ENCODE measurements at places on chromosomes 5 and 9. TPM values are rescaled to one million over a fixed set of nuclear protein-coding genes. Genes with fewer than 3 reads are reported as not detected.

DNA sequence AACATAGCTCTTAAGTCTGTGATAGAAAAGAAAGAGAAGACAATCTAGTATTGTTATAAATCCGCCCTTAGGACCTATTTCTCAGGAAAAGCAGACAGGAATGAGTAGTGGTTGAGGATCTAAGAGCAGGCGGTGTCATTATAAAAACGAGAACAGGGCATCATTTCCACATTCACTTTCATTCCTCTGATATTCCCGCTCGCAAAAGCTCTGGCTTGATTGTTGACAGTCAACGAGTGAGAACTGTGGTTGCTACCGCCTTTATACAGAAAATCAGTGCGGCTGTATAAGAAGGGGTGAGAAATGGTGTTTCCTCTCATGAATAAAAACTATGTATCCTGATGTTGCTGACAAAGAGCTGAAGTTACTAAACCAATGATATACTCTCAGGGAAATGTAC is 1409.6 kb upstream of the WWC1 start:
- DNase-seq = no peak

DNA sequence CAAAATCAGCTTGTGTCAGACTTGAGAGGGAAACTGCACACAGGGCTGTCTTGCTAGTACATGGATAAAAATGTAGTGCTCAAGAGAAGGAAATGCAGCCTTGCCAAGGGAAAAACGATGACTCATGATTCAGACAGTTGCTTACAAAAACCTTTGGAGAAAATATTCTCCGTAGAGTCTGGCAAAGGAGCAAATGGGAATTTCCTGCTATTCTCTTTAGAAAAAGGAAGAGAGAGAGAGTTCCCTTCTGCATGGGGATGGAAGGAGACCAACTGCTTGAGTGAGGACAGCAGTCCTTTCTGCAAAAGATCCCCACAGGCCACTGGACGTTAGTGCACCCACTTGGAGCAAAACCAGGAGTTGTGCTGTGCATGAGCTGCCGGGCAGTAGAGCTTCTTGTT is 7.6 kb downstream of the IFNB1 start:
- DNase-seq = peak; percentile 8

GRCh38 chr5:108122702-108123101 is 259.2 kb downstream of the FBXL17 start:
- no peak for DNase-seq

DNA sequence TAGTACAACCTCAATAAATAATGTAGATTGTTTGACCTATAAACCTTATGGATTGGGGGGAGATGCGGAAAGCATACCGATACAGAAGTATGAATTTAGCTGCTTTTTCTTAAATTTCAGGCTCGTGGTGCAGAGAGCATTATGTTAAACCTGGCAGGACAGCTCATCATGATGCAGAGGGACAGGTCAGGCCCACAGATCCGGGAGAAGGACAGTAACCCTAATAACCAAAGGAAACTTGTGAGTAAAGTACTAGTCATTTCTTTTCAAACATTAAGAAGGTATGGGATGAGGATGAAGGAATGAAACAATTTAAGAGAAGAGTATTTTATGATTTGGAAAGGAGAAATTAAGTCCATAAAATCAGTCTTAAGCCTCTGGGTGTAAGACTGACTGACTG is 70.5 kb downstream of the ERMP1 start:
- DNase-seq = no peak

DNA sequence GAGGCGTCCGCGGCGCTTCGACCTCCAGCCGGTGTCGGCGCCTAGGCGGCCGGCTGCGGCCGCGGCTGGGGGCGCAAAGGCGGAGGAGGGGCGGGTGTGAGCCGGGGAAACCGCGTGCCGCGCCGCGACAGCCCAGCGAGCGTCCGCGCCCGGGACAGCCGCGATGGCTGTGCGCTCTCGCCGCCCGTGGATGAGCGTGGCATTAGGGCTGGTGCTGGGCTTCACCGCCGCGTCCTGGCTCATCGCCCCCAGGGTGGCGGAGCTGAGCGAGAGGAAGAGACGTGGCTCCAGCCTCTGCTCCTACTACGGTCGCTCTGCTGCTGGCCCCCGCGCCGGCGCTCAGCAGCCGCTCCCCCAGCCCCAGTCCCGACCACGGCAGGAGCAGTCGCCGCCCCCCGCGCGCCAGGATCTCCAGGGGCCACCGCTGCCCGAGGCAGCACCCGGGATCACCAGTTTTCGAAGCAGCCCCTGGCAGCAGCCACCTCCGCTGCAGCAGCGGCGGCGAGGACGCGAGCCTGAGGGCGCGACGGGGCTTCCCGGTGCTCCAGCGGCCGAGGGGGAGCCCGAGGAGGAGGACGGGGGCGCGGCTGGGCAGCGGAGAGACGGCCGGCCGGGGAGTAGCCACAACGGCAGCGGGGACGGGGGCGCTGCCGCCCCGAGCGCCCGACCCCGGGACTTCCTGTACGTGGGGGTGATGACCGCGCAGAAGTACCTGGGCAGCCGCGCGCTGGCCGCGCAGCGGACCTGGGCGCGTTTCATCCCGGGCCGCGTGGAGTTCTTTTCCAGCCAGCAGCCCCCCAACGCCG is 605 bp downstream of the CHSY3 start:
- peak; percentile 62 for DNase-seq

- no peak for DNase-seq
Measured at GRCh38 chr5:123783421-123783820, 271.4 kb downstream of the CSNK1G3 start.

DNA sequence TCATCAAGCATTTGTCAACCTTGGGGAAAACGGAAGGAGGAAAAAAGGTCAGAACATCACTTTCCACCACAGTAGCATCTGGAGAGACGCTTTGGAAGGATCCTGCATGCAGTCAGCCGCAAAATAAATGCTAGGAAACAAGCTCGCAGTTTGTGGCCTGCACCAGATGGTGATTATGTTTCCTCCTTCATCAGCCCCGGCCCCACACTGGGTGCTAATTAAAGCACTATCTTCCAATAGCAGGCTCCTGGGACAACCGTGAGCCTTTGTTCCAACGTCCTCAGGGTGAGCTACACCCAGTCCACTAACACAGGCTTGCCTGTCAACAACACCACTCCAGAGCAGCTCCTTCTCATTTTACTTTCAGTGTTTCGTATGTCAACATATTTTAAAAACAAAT is 64.0 kb downstream of the RNF130 start:
- DNase-seq = peak; percentile 77

DNA sequence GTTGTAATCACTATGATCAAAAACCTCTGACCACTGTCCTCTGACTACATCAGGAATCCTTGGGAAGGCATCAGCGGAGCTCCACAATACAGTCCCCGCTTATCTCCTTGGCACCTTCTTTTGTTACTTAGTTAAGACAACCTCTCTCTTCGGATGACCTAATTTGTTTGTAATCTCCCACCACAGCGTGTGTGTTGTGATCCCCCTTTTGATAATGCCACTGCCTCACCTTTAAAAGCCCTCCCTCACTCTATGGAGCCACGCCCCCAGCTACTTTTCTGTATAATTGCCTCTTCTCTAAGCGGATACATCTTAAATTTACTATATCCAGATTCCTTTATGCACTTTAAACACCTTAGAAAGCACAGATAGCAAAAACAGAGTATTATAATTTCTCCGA is 35.9 kb downstream of the OR2Y1 start:
- DNase-seq = peak; percentile 24

- no peak for DNase-seq
Measured at GRCh38 chr5:159409801-159410200, 79.5 kb upstream of the IL12B start.

DNA sequence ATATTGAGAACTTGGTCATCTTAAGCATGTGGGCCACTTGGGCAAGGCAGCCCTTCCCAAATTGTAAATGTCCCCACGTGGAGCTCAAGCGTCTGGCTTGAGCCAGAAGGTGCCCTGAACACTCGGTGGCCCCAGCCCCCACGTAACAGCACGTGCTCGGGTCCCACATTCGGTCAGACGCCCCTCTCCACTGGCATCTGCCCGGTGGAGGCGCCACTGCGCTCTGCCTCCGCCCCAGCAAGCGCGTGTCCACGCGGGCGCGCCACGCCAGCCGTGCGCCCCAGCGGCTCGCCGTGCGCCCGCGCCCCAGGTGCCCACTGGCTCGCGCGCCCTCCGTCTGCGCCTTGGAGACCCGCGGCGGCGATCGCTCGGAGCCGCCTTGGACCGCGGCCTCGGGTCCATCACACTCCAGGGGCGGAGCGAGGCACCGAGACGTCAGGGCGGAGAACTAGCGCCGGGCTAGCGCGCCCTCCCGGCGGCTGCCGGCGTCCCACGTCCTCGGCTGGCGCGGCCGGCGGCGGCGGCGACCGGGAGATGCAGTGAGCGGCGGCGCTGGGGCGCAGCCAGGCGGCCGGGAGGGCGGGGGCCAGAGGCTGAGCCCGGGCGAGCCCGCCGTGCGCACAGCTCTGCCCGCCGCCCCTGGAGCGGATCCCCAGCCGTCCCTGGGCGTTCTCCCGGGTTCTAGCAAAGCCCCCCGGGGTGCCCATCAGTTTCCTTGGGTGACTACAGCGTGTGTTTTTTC is at the start of gene PALM2AKAP2:
PALM2AKAP2 (plus strand) TSS at position 488 of the 742 bp plus-strand sequence. CDS start 291 bp downstream, outside the sequence.
- peak; percentile 93 for DNase-seq

DNA sequence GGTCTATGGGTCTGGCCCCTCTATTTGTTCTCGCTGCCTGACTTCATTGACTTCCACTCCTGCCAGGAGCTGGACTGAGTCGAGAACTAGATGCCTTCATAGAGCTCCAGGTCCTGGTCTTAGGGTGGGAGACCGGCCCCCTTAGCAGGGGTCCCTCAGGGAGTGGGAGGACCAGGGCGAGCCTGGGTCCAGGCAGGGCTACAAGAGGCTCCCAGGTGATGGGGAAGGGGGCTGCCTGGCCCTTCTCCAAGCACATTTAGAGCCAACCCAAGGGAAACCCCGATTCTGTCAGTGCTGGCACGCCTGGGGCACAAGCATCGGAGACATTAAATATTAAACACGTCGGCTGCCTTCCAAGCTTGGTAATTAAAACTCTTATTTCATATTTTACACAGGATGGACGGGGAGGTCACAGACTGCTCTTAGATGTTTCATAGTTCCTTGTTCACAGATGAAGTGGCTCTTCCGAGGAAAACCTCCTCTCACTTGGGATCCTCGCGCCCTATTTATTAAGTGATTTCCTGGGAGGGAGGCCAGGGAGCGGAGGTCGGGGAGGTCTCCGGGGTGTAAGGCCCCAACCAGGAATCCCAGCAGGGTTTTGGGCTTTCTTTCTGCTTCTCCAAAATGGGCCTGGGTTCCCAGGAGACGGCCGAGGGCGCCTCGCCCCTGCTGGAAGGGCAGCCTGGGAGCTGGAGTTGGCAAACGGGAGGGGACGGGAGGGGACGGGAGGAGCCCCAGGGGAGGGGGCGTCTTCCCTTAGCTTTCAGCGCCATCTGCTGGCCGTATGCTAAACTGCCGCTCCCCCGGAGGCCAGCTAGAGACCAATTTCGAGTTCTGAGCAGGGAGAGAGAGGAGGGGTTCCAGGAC is 23.4 kb upstream of the ZBTB43 start:
- peak; percentile 93 for DNase-seq

GRCh38 chr9:127761491-127761956 is 16.9 kb downstream of the SH2D3C start:
- peak; percentile 36 for DNase-seq

DNA sequence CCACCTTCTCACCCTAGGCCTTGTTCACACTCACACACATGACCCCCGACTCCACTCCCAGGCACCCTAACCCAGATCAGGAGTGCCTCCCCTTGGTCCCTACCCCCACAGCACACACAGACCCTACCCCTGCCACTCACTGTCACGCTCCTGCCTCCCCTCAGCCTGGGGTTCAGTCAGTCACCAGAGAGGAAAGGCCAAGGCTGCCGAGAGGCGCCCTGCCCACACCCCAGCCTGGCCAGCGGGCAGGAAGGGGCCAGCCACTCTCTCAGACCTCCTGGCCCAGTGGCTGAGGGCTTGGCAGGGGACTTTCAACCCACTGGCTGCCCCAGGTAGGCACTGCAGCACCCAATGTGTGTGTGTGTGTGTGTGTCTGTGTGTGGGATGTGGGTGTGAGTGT is 122.4 kb upstream of the MVB12B start:
- no peak for DNase-seq

DNA sequence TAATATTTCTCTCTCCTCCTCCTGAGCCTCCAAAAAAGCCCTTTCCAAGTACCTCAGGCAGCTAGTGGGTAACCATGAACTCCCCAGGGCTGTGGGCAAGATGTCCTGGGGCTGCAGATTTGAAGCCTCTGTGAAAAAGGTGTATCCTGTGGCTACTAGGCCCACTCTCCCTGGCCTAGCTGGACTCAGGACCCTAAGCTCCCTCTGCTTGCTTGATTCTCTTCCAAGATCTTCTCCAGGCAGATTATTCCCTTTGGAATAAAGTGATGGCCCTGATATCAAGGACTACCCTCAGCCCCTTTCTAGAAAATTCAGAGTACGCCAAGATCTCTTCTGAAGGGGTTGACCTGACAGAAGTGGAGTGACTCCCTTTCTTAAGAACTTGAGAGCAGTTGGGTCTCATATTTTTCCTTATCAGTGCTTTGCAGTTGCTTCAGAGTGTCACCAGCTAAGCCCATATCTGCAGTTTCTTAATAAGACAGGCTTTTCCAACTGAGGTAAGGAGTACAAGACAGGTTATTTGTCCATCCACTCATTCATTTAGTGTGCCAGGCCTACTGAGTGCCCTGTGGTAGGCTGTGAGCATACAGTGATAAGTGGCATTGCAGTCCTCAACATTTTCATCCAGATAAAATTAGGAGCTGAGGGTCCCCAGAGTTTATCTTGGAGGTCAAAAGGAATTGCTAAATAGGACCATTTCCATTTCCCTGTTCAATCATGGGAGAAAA is 42.5 kb downstream of the CYSTM1 start:
- DNase-seq = no peak

GRCh38 chr5:42074353-42074752 is 149.3 kb downstream of the FBXO4 start:
- no peak for DNase-seq

- no peak for DNase-seq
Measured at GRCh38 chr9:134088063-134088725, 20.4 kb upstream of the BRD3 start.

DNA sequence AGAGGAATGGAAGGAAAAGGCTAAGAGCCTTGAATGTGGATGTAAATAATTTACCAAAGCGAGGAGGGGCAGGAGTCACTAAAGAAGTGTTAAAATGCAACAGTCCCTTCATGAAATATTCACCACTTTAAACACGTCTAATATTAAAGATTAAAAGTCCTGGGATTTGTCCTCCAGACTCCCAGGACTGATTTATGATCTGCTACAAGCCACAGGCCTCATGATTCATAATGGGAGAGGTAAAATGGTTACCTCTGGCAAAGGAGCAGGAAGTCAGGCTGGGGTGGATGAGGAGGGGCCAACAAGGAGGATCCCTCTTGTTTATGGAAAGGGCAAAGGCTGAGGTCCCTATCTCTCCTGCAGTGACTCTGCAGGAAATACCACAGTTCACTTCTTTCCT is 292.4 kb downstream of the TRIM32 start:
- no peak for DNase-seq

GRCh38 chr5:32244017-32244416 is 68.7 kb downstream of the MTMR12 start:
- DNase-seq = no peak

Gene RLN2
- total RNA-seq = 5.0 TPM

Gene SLC6A7
- not detected for total RNA-seq

Gene TOR1B
- 19.0 TPM for total RNA-seq

Gene GARNL3
- 32.0 TPM for total RNA-seq

Gene EIF4EBP3
- 0.53 TPM for total RNA-seq

Gene POU5F2
- total RNA-seq = 1.0 TPM

Gene ARHGEF28
- 0.28 TPM for total RNA-seq

Gene IFNA21
- not detected for total RNA-seq

Gene OR1K1
- total RNA-seq = not detected

Gene PROB1
- total RNA-seq = 0.67 TPM

Gene ENTREP1
- total RNA-seq = 1.8 TPM

Gene SLC36A2
- not detected for total RNA-seq

Gene RAB24
- 15.1 TPM for total RNA-seq

Gene CNTNAP3
- 21.8 TPM for total RNA-seq

Gene IQGAP2
- 37.7 TPM for total RNA-seq
